ENCODE measurements at places on chromosomes 6 and 20.
A peak's percentile ranks its signal among the peaks of the same experiment; 100 is the strongest.

DNA sequence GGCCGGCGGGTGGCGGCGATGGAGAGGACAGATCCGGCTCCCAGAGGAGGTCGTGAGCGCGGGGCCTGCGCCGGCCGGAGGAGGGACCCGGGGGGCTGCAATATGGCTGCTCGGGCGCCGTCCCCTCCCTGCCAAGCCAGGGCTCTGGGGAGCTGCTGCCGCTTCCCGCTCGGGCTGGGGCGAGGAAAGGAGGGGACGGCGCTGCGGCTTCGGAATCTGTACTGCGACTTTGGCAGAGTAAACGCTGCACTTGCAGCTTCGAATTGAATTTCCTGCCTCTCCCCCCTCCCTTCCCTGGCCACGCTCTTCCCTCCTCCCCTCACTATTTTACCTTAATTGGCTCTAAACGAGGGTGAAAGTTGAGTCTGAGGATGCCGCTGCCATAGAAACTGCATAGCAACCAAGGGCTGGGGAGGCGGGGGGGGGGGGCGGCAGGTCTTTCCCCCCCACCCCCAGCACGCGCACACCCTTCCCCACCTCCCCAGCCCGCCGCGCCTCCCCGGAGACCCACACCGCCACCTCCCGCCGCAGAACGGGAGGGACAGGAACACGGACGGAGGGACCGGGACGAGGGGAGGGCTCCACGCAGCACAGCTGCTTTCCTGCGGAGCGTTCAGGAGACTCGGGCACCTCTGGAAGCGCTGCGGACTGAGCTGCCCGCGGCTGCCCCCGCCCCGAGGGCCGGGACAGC lies 93.9 kb downstream of the RNASET2 start:
- DNase-seq, result peak; percentile 82

DNA sequence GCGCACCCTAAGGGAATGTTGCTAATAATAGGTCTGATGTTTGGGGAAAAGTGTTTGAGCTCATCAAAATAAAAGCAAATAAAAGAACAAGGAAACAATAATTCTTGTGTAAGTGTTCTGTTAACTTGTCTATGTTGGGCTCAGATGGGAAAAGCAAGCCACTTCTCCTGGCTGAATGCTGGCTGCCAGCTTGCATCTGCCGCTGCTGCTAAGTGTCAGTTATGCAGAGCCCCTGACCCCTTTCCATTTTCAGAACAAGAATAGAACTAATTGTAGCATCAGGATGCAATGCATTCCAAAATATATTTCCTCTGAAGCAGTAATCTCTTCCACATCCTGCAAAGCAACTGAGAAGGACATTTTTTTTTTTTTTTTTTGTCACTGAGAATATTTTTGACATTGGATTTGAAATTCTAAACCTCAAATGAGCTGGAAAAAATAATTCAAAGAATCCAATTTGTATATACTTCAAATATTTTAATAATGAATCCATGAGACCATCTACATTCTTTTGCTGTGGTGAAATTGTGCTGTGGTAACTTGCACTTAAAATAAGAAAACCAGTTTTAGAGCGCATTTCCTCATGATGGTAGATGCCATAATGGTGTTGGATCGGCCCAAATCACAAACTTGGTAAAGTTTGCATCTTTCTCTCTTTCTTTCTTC lies 43.9 kb upstream of the DEK start:
- no peak for DNase-seq

DNA sequence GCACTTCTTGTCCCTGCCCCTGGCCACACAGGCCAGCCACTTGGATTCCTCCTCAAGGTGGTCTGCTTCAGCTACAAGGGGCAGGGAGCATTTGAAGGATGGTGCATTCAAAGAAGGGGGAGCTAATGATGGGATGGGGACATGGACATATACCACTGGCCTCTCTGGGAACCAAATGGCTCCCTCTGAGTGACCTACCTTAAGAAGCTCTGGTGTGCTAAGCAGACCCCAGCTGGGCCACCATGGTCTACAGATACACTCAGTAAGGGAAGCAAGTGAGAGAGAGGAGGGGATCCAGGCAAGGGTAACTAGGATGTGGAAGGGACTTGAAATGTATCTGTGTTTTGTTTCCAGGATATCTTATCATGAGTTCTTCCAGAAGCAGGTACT lies 62.4 kb downstream of the TTI1 start:
- no peak for DNase-seq

- DNase-seq, result no peak
Observed at GRCh38 chr6:17932330-17932852, 55.0 kb downstream of the KIF13A start.

- no peak for DNase-seq
Observed at GRCh38 chr20:49045440-49046086, 549 bp upstream of the CSE1L start.

DNA sequence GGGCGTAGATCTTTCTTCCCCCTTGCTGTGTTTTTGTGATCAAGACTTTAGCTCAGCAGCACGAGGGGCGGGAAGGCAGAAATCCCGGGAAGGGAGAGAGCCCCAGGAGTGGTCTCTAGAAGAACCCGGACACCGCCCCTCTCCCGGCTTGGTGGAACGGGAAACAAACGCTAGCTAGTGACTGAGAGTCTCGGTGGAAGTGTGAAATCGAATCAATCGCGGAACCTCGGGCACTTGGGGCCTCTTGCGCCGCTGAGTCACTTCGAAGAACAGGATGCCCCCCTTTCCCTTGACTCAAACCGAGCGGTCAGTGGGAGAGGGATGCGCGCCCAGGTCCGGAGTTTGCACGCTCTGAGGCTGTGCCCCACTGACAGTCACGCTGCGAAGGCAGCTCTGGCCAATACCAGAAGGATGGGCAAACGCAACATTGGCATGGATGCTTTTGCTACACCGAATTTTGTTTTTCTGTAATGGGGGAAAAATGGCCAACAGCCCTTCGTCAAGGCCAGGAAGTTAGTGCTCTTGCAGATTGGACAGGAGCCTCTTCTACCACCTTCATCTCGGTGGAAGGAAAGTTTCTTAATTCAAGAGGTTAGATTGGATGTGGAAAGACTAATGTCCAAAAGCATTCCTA lies 1.6 kb upstream of the OLIG3 start:
- DNase-seq, result peak; percentile 83

DNA sequence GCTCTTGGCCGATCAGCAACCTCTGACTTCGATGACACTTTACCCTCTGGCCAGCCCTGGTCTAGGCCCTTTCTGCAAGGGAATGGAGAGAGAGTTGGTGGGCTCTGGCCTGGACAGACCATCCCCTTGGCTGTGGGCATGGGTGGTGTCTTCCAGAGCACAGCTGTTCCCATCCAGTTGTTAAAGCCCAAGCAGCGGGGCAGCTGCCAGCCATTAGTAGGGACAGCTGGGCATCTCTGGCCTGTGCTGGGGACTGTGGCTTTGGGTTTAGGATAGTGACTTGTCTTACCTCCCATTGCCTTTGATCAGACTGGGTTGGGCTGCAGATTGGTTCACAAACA lies 2.8 kb downstream of the CDC25B start:
- no peak for DNase-seq

GRCh38 chr6:1388630-1389368 lies 577 bp upstream of the FOXF2 start:
- DNase-seq, result no peak

- no peak for DNase-seq
Observed at GRCh38 chr6:25661129-25661779, 9.2 kb downstream of the SCGN start.

- no peak for DNase-seq
Observed at GRCh38 chr6:15405129-15406068, 159.5 kb downstream of the JARID2 start.

DNA sequence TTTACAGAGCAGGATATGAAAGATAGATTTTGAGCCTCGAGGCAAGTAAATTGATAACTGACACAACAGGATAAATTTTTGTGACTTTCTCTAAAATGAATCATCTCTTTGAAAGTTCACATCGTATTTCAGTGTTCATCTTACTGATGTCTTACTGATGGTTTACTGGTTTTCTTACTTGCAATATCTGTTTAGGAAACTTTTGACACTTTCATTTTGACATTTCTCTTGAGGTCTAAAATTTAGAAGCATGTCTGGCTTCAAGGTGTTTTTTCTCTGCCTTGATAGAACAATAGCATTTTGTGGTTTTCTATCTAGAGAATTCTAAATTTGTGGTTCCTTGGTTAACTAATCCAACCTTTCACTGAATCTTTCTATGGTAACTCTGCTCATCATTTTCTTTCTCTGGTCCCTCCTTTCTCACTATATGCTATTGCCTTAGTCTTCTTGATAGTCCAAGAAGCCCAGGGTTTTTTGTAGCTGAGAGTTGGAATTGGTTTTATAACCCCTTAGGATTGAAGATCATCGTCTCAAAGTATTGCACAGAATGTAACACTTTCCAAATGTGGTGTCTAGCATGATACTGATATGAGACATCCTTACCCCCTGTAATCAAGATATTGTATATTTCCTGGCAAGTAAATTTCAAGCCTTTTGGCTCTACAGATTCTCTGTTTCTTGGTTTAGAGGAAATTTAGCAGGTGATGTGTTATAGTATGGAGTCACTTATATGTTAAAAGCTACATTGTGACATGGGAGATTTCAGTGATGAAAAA lies 98.7 kb downstream of the RNF144B start:
- DNase-seq, result no peak

- peak; percentile 53 for DNase-seq
Observed at GRCh38 chr6:36028877-36029324, 1.3 kb downstream of the MAPK14 start.

DNA sequence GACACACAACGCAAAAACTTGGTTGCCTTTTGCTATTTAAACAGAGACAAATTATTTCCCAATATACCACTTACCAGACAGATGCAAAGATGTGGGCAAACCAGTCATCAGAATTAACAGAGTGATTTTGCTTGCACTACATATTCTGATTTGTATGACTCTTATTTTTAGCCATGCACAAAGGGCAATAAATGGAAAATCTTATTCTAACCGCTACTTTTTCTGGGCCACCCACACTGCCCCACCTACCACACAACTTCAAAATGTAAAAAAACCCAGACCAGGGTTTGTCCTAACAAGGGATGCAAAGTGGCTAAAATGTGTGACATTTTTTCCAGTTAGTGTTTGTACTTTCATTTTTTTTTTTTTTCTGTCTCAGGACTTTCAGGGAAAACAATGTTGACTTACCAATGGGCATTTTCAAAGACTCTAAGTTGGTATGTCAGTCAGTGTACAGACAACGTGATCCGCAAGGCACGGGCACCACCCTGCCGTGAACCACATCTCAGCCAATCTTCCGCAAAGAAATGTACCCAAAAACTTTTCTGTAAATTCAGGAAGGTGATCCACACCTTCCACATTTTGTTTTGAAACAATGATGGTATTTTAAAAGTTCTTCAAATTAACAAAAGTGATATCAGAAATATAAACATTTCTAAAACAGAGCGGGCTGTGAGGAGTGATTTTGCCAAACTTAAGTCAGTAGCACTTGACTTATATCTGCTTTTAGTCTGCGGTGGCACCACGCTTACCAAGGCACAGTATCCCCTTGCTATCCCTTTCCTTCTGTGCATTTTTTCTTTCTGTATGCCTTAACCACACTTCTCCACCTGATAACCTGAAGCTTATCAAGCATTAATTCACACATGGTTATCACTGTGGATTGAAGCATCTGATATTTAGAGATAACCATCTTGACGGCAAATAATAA lies 185.6 kb downstream of the GJA10 start:
- DNase-seq, result no peak

DNA sequence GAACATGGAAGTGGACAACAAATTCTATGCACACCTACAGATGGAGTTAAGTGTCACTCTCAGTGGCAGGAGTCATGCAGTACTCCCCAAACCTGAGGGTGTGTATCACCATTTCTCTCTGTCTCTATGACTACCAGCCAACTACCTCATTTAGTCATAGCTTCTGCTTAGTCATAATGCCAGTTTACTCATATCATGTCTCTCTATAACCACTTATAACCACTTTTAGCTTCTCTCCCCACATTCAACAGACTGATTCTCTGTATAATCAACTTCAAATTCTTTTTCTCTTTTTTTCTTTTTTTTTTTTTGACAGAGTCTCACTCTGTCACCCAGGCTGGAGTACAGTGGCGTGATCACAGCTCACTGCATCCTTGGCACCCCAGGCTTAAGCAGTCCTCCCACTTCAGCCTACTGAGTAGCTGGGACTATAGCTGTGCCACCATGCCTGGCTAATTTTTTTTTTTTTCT lies 13.8 kb upstream of the GTF3C6 start:
- DNase-seq, result no peak

GRCh38 chr6:108133594-108134179 lies 32.1 kb upstream of the NR2E1 start:
- DNase-seq, result peak; percentile 92

DNA sequence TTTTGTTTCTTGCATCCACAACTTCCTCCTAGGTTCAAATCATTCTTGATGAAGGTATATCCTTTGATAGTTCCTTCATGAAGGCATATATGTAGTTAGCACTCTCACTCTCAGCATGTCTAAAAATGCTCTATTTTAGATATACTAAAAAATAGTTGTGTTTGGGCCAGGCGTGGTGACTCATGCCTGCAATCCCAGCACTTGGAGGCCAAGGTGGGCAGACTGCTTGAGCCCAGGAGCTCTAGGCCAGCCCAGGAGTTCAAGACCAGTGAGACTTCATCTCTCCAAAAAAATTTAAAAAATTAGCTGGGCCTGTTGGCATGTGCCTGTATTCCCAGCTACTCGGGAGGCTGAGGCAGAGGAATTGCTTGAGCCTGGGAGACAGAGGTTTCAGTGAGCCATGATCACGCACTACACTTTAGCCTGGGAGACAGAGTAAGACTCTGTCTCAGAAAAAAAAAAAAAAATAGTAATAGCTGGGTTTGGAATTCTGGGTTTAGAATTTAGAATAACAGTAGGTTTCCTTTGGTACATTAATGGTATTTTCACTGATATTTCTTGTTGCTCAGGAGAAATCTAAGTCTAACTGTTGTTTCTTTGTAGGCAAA lies 7.0 kb downstream of the SERAC1 start:
- DNase-seq, result no peak

DNA sequence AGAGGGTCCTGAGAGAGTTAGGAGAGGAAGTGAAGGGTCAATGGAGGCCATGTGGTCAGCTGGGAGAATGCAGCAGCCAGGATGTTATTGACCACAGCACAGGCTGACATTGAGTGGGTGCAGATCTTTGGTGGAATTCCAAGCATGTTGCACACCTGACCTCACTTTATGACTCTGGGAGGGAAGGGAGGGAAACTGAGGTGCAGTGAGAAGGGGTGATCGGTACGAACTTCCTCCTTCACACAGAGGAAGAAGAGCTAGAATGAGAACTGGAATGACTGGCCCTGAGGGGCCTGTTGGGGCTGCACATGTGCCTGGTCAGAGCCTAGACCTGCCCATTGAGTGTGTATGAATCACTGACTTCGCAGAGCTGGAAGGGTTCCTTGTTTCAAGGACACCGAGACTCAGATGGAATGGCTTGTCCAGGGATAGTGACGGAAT lies 9.8 kb downstream of the FAM83D start:
- DNase-seq, result no peak
